ENCODE measurements at places on chromosomes 6 and 20. TPM values are rescaled to one million over a fixed set of nuclear protein-coding genes. Genes with fewer than 3 reads are reported as not detected.

Gene SCUBE3
- total RNA-seq, result 0.86 TPM

Gene LKAAEAR1
- total RNA-seq, result 0.50 TPM

Gene ABRACL
- 4.5 TPM for total RNA-seq

Gene CLIC5
- 115 TPM for total RNA-seq

Gene BANF2
- total RNA-seq, result not detected

Gene C20orf141
- total RNA-seq, result not detected

Gene BTNL2
- total RNA-seq, result not detected

Gene C6orf118
- not detected for total RNA-seq

Gene PLTP
- 117 TPM for total RNA-seq

Gene GGTLC1
- not detected for total RNA-seq

Measured in right cardiac atrium (tissue), 5 donors.